Activated T-helper 2 cell treated with anti-CD3 and anti-CD28 coated beads, Interferon-gamma antibody, Interleukin-2, Interleukin-4, amounts not matched to agents 10 μg/mL and 5 μg/mL and 100 μg/mL, durations not matched to agents 14 hours and 24 hours and 36 hours (primary cell): ENCODE measurements at places on chromosomes 11 and 22. TPM values are rescaled to one million over a fixed set of nuclear protein-coding genes. Genes with fewer than 3 reads are reported as not detected.

GRCh38 chr11:112995423-112996090 is 34.3 kb downstream of the NCAM1 start:
- no peak for DNase-seq

Gene NEFH
- total RNA-seq: 7.0 and 7.5 TPM in 2 replicates

Gene TP53I11
- total RNA-seq: 4.6 and 5.0 TPM in 2 replicates

GRCh38 chr11:67613960-67614715 is 7.4 kb downstream of the NDUFV1 start:
- DNase-seq: peak; percentile 81

DNA sequence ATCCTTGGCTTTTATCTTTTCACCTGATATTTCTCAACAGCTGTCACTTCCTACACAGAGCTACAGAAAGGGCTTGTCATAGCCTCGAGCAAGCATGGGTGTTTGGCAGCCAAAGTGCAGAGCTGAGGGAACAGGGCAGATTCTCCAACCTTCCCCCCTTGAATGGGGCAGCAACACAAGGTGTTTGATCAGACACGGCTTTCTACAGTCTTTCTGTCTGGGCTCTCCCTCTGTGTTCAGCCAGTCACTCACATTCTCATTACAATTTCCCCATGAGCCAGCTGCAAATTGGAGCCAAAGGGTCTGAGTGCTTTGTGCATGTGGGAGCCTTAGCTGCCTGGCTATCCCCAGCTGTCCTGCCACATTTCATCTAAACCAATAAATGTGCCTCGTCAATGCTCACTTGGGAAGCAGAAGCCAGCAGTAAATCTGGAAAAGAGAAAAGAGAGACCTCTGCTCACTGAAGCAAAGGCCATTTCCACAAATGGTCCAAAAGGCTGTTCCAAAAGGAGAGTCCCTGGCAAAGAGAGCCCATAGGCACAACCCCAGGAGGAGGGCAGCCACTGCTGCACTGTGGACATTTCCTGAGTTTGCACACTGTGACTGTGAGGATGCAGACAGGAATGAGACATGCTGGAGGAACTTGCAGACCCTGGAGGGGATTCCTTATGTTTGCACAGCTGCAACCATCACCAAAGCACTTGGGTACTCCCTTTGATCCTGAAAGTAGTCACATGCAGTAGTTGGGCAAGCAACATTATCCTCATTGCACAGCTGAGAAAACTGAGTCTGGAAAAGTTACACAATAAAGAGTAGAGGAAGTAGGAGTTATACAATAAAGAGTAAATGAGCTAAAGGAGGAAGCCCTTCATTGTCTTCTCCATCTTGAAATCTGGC is 186.8 kb downstream of the FAM181B start:
- no peak for DNase-seq

DNA sequence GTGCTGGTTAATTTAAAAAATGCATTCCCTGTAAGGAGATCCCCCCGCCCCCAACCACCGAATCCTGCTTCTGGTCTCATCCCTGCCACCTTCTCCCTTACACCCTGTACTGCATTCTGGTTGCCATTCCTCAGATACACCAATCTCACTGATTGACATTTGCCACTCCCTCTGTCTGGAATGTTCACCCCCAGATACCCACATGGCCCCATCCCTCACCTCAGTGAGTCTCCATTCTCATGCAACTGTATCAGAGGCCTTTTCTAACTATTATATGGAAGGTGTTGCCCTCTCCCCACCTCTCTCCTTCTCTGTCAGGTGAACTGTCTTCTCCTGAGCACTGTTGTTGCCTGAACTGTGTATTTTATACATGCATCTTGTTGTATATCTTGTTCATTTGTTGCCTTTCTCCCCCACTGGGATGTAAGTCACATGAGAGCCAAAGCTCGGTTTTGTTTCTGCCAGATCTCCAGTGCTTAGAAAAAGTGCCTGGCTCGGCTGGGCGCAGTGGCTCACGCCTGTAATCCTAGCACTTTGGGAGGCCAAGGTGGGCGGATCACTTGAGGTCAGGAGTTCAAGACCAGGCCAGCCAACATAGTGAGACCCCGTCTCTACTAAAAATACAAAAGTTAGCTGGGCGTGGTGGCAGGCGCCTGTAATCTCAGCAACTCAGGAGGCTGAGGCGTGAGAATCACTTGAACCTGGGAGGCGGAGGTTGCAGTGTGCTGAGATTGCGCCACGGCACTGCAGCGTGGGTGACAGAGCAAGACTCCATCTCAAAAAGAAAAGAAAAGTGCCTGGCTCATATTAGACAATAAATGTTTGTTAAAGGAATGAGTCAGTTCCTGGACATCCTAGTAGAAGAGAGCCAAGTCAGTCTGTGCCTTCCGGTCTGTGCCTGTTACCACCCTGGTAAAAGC is 61.0 kb downstream of the TNRC6B start:
- no peak for DNase-seq

DNA sequence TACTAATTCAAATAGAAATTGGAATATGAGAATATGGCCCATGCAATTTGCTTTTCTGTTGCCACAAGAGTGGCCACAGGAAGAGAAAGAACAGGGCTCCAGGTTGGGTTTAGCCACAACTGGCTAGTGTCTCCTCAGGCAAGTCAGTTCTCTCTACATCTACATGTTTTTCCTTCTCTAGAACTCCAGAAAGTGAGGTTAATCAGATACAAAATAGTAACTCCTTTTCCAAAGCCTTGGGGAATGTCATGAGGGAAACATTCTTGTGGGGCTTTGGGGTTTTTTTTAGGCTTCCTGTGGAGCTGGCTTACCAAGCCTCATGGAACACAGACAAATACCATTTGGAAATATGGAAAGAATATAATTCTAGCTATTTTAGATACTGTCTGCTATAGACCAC is 161.6 kb downstream of the NAV2 start:
- DNase-seq: no peak

Gene RBMXL2
- 0.09 TPM in 1 of 2 replicates, not detected in the other for total RNA-seq

Gene KDM4D
- 0.48 and 0.84 TPM in 2 replicates for total RNA-seq

DNA sequence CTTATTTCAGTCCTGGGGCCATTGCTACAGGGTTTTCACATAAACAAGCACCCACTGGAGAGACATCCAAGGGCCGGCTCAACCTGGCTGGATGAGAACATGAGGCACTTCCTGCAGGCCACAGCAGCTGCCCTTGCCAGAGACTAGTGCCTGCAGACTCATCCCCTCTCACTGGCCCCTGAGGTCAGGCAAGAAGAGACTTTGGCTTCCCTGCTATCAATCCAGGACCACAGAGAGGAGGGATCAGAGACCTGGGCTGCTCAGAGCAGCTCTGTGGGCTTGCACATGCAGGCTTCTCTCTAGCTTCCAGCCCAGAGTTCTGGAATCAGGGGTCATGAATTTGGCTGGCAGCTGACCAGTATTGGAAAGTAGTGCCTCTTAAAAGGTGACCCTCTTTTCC is 79.5 kb downstream of the CABIN1 start:
- DNase-seq: no peak

Gene ASCL2
- total RNA-seq: 0.23 and 0.25 TPM in 2 replicates

- no peak for DNase-seq
Observed at GRCh38 chr11:126352163-126352562, 3.3 kb upstream of the ST3GAL4 start.

- DNase-seq: no peak
Observed at GRCh38 chr22:50600967-50601668, 525 bp downstream of the MAPK8IP2 start.

Gene PKP3
- not detected in 2 replicates for total RNA-seq

Gene ST3GAL4
- 12.4 and 14.4 TPM in 2 replicates for total RNA-seq

Gene VWA5A
- total RNA-seq: 4.6 TPM in 2 replicates

DNA sequence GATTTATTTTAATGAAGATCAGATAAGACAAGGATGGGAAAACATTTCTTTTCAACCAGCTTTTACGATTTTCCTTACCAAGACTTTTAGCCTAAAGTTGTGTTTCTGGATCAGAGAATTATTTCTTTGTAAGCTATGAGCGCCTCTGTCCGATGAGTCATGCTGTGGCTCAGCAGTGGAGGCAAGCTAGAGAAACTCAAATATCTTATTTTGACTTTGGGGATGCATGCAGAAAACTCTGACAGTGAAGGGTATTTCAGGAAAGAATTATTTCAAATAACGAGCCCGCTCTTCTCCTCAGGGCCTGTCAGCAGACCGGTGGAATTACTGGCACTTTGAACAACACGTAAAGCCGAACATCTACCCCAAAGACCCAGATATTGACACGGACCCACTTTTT is 77.9 kb upstream of the OR5AK2 start:
- DNase-seq: no peak

- no peak for DNase-seq
Observed at GRCh38 chr11:64721359-64721699, 1.7 kb downstream of the NRXN2 start.
